ENCODE measurements at places on chromosomes 7 and 10.

DNA sequence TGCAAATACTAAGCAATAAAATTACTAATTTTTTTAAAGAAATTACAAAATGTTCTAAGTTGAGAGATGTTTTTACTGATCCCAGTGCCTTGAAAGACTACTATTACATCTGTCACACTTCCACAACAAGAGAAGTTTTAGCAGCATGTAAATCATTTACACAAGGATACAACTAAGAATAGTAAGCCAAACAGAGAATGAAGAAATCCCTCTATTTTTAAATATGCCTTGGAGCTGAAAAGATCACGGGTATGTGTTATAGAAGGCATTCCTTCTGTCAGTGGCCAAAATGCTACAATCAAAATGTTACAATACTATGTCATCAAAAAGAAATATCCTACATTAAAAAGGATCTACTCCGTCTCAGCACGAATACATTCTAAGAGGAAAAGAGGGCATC is 52.6 kb downstream of the LARP4B start:
- no peak for DNase-seq

DNA sequence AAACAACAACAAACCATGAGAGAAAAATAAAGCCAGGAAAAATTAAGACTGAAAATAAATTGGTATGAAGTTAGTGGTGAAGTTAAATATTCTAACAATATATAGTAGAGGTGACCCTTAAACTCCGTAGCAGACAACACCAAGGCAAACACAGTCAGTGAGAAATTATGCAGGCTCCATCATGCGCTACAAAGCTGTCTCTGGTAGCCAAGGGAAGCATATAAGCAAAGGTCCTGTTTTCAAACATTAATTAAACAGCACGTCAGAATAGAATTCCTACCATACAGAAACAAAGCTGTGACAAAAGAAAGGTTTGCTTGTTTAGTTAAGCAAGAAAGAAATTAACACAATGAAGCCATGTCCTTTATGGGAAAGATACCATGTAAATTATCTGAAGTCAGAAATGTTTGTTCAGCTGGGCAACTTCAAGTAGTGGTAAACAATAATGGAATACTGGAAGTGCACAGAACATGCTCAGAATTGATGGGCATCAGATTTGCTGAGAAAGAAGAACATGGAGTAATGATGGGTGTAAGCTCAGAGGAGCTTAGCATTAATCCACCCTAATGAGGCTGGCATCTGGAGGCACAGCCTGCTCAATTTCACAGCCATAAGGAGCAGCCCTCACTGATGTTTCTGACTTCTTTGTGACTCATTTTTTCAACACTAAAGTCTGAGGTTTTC is 75.7 kb downstream of the IGF2BP3 start:
- DNase-seq, result no peak

DNA sequence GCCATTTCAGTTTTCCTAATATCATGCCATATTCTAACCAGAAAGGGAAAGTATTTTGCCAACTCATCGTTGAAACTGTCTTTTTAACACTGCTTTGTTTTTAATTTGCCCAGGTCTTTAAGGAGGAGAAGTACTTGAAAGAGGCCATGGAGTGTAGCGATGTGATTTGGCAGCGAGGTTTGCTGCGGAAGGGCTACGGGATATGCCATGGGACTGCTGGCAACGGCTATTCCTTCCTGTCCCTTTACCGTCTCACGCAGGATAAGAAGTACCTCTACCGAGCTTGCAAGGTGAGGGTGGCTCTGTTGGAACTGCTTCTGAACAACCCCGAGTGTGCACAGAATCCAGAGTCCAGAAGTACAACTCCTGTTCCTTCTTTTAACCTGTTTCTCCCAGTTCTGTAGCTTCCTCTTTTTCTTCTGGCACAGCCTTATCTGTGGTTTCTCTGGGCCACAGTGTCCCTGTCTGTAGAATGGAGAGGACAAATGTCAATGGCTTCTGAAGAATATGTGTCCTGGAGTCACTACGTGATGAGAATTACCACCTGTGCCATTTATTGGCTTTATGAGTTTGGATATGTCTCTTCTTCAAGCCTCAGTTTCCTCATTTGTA is 60.1 kb downstream of the LANCL2 start:
- DNase-seq, result no peak

- no peak for DNase-seq
These were observed 272.0 kb downstream of the BAMBI start for GRCh38 chr10:28949005-28950004.
